ENCODE measurements at places on chromosomes 11 and 22. TPM values are rescaled to one million over a fixed set of nuclear protein-coding genes. Genes with fewer than 3 reads are reported as not detected.

- DNase-seq: no peak
Observed at GRCh38 chr22:20219667-20220628, 48.2 kb downstream of the RTN4R start.

GRCh38 chr11:126647735-126648134 is 292.2 kb downstream of the ST3GAL4 start:
- DNase-seq: no peak

The OR4C3 gene
- not detected for total RNA-seq

GRCh38 chr11:69229511-69229910 is 64.4 kb upstream of the MYEOV start:
- no peak for DNase-seq

The GRIK4 gene
- total RNA-seq: 4.9 TPM

The MRGPRX4 gene
- total RNA-seq: not detected

DNA sequence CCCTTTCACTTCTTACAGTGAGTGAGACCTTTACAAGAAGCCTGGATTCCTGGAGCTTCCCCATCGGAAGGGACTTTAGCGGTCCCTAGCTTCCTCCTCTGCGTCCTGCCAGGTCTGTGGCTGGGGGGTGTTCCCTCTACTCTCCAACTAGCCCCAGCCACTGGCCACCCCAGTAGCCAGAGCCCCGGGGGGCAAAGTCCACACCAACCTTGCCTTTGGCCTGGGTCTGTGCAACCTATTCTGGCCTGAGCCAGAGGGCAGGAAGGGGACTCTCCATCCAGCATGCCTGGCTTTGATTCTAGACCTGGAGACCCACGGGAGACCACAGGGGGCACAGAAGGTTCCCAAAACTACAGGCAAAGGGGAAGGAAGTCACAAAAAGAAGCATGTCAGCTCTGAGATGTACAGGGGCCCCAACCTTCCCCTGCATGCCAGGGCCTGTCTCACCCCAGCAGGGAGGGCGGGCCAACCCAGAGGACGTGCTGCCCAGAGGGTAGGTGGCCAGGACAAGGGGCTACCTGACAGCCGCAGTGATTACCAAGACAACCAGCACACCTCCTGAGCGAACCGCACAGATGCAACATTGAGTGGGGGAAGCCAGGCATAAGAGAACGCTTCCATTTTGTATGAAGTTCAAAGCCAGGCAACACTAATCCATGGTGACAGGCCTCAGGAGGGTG is 52.4 kb downstream of the DSCAML1 start:
- DNase-seq: no peak

- peak; percentile 16 for DNase-seq
Observed at GRCh38 chr11:34827228-34827627, 89.0 kb downstream of the APIP start.

DNA sequence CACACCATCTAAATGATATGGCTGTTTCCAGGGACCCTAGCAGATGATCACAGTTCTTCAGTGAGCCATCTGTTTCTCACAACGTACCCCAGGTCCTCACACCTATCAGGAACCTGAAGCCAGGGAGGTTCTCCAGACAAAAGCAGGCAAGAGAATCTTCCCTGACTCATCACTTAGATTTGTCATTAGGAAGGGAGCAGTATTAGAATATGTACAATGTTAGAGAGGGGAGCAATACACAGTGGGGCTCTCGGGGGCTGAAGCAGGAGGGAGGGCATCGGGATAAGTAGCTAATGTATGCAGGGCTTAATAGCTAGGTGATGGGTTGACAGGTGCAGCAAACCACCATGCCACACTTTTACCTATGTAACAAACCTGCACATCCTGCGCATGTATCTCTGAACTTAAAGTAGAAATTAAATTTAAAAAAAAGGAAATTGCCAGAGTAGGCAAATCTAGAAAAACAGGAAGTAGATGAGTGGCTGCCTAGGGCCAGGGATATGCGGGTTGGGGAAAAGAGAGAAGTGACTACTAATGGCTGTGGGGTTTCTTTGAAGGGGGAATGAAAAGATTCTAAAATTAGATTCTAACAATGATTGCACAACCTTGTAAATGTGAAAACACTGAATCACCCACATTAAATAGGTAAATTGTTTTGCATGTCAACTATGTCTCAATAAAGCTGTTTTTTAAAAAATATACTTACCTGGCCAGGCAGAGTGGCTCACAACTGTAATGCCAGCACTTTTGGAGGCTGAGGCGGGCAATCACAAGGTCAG is 14.4 kb downstream of the C22orf42 start:
- no peak for DNase-seq
